ENCODE measurements at places on chromosomes 2 and 18.

DNA sequence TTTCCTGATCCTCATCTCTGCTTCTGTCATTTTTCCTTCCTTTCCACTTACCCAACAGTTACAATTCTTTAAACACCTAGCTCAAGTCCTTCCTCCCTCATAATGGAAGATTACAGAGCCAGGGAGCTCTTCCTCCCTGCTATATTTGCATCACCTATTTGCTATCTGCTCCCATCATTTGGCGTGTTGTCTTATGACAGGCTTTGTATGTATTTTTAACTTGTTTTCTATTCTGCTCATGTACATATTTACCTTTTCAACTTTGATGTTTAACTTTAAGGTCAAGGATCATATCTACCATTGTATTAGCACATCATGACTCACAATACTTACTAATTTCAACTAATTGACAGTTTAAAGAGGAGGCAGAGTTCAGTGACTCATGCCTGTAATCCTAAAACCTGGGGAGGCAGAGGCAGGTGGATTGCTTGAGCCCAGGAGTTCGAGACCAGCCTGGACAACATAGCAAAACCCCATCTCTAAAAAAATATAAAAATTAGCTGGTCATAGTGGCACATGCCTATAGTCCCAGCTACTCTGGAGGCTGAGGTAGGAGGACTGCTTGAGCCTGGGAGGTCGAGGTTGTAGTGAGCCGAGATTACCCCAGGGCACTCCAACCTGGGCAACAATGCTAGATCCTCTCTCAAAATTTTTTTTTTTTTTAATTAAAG, 308.0 kb upstream of the STON1 start:
- DNase-seq = no peak

DNA sequence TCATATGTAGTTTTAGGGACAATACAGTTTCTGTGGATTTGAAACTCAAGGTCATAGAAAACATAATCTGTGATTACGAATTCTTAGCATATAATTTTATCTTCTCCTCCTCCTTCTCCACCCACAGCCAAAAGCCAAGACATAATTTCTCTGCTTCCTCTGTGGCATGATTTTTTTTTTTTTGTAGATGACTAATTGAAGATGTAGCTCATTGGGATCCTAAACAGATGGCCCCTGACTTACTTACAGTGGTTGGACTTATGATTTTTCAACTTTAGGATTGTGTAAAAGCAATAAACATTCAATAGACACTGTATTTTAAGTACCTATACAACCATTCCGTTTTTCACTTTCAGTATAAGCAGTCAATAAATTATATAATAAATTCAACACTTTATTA, 42.3 kb downstream of the FSIP2 start:
- no peak for DNase-seq

DNA sequence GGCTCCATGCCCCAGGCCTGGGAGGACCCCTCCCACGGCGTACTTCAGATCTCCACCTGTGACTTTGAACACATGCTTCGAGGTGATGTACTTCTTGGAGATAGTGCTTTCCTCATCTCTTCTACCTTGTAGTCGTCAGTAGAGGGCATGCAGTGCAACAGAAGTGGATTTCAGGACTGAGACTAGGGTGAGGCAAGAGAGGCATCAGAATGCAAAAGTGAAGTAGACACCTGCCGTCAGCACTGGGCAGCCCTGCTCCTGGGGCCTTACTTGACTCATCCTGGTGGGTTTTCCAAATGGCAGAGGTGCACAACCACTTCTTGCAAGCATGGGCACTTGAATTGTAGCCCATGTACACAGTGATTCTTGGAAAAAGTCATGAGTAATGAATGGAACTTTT, 258.8 kb downstream of the NEDD4L start:
- no peak for DNase-seq

- DNase-seq = no peak
Observed at GRCh38 chr2:25050128-25050527, 8.3 kb downstream of the EFR3B start.

DNA sequence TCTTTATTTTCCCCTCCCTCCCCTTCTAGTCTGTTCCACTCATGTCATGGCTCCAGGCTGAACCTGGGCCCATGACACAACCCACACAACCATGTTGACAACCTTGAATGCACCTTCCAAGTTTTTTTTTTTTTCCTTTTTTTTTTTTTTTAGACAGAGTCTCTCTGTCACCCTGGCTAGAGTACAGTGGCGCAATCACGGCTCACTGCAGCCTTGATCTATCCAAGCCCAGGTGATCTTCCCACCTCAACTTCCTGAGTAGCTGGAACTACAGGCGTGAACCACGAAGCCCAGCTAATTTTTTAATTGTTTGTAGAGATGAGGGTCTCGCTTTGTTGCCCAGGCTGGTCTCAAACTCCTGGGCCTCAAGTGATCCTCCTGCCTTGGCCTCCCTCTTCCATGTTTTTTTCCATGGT, 21.9 kb upstream of the ROCK2 start:
- DNase-seq = peak; percentile 43

- DNase-seq = no peak
Observed at GRCh38 chr18:45788861-45789260, 36.6 kb upstream of the SIGLEC15 start.

GRCh38 chr2:1865716-1866234, 121.5 kb upstream of the PXDN start:
- DNase-seq = no peak

- DNase-seq = no peak
Observed at GRCh38 chr2:219739066-219739465, 111.6 kb downstream of the SLC4A3 start.

DNA sequence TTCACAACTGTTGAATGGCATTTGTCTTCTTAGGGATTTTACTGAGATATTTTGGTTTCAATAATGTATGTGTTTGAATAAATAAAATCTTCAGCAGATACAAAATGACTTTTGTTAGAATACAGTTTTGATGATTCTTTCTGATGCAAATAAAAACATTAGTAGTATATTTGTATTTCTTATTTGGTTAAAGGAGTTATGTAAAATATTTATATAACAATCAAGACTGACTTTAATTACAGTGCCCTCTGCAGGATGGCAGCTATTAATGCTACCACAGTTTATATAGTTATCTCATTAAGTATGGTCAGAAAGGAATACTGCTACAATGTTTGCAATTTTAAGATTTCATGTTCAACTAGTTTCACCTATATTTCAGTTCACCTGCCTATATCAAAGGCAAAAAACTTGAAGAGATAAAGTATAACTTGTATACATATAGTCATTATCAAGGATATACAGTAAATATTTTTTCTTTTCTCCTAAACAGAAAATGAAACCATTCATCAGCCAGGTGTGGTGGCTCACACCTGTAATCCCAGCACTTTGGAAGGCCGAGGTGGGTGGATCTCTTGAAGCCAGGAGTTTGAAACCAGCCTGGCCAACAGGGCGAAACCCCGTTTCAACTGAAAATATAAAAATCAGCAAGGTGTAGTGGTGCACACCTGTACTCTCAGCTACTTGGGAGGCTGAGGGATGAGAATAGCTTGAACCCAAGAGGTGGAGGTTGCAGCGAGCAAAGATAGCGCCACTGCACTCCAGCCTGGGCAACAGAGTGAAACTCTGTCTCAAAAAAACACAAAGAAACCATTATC, 19.8 kb downstream of the ARL5A start:
- no peak for DNase-seq

DNA sequence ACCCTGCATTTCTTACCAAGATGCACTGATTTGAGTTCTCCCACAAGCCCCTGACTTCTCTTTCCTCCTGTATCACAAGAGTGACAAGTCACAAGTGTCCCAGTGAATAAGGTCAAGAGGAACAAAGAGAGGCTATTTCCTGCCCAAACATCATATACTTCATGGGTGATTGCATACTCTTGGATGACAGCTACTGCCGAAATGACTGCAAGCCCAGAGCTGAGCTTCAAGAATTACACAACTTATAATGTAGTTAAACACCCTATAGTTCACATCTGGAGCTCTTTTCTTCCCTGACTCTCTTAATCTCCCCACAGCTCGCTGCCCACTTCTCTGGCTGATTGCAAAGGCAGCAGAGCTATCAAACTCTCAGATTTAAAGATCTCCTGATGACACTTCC, 289.7 kb upstream of the PARD3B start:
- DNase-seq = no peak

DNA sequence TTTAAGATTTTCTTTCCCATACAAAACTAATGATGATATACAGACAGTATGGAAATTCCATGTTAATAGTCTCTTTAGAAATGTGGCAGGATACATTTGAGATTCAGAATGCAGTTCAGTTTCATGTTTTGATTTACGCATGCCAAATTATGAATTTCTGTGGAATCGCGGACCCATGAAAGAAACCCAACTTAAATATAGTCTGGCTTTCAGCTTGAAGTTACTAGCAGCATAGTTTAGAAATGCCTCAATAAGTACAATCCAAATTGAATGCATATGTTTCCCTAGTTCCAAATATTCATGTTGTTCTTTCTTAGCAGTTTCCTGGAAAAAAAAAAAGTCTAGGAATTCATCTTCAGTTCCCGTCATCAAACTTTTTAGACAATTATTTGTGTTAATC, 164.1 kb upstream of the RASGRP3 start:
- DNase-seq = no peak

DNA sequence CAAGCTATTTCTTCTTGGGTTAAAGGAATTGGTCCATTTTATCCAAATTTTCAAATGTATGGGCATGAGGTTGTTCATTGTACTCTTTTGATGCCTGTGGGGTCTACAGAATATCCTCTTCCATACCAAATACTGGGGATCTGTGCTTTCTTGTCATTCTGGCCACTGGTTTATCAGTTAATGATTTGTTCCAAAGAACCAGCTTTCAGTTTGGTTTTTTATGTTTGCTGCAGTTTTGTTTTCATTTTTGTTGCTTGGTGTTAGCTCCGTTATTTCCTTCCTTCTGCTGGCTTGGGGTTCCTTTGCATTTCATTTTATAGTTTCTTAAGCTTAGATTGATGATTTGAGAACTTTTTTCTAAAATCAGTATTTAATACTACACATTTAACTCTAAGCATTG, 45.5 kb downstream of the SLC66A2 start:
- no peak for DNase-seq

DNA sequence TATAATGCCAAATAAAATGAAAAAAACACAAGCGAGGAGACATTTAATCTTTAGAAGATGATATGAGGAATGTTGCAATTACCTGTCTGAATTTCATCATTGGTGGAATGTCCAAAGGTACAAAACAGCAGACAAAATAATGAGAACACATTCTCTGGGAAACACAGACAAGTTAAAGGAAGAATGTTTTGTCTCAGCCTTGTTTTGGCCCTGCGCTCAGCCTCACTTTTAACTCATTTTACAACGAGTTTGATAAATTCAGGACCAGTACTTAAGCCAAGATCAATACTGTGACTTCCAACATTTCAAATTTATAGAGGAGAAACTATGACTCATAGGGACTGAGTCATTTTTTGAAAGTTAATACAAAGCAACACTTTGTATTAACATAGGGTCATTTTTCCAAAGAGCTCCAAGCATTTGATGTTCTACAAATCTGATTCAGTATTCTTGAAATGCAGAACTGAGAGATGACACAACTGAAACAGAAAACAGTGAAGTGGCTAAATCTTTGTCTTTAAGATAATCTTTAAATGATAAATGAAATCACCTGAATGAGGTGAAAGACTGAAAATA, 833.2 kb upstream of the CHAC2 start:
- peak; percentile 49 for DNase-seq

- no peak for DNase-seq
Observed at GRCh38 chr2:58731488-58731869, 490.4 kb upstream of the FANCL start.

DNA sequence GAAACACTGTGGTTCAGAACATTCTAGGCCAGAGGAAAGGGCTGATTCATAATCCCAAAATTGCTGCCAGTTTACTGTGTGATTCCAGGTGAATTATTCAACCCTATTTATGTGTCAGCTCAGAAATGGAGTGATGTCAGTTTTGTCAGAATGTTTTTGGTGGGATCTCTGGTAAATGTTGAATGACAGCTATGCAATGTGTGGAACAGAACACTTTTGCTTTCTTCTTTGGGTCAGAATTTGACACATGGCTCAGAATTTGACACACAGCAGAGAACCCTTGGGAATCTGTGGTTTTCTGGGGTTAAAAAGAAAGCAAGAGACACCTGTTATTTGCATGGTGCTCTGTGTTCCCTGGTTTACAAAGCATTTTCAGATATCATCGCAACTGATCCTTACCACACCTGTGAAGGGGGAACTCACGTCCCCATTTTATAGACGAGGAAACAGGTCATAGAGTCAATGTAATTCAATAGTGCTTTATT, 1.6 kb upstream of the MTA3 start:
- DNase-seq = no peak

DNA sequence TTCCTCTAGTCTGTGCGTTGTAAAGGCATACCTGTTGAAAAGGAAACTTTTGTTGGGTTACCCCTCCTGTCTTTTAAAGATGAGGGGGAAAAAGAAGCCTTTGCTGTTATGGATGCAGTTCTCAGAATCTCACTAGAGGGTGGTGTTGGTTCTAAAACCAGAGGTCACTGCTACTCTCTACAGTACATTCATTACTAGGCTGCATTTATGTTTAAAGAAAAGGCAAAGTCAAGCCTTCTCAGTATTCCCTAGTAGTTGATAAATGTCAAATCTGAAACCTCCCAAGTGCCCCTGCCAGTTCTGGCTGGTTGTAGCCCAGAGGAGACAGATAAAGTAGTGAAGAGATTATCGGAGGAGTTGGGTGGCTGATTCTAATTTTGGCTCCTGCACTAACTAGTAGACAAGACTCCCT, 1.4 kb upstream of the PLCL1 start:
- no peak for DNase-seq

GRCh38 chr2:6523476-6523875, 342.2 kb downstream of the CMPK2 start:
- no peak for DNase-seq

- no peak for DNase-seq
Observed at GRCh38 chr2:169237286-169237685, 125.0 kb downstream of the LRP2 start.

GRCh38 chr2:65782996-65783650, 350.7 kb upstream of the SPRED2 start:
- no peak for DNase-seq

DNA sequence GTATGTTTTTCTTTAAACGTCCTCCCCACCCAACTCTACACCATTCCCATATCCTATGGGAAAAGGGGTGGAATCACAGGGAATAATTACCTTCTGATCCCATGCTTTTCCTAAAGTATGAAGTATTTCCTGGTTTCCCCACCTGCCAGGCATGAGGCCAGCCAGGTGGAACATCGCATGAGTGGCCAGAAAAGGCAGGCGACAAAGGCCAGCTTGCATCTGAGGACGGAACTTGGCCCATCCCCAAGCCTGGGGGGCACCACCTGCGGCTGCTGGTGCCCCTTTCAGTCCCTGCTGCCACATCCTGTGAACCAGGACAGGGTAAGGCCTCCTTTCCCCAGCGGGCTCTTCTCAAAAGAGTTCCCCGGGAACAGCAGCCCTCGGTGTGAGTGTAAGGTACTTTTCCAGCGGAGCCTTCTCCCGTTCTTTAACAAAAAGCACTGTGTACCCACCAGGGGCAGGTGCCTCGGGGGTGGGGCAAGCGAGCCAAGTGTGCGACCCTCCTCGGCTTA, 1.2 kb upstream of the ERFE start:
- no peak for DNase-seq

GRCh38 chr18:75227535-75228296, 17.1 kb downstream of the TSHZ1 start:
- no peak for DNase-seq

GRCh38 chr2:232870766-232871371, 805 bp downstream of the SNORC start:
- no peak for DNase-seq

Measured in breast epithelium (tissue), 4 donors.